Foreskin fibroblast (primary cell): ENCODE measurements at places on chromosomes 3 and 15.
A peak's percentile ranks its signal among the peaks of the same experiment; 100 is the strongest.

GRCh38 chr3:153980252-153980590 is 141.0 kb upstream of the ARHGEF26 start:
- DNase-seq = no peak

DNA sequence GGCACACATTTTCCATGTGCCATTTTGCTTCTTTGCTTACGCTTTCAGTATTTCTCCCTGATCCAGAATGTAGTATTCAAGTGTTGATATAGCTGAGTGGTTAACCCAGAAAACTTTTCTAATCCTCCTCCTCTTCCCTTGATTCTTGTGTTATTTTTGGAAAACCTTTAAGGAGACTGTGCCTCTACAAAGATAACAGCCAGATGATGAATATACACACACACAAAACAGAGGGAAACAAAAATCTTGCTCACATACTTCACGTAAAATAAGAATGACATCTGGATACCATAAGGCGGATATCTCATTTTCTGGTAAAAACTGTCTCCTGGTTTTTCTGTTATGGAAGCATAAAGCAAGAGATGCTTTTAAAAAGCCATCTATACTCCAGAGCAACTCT is 295.8 kb upstream of the THBS1 start:
- DNase-seq = peak; percentile 69

DNA sequence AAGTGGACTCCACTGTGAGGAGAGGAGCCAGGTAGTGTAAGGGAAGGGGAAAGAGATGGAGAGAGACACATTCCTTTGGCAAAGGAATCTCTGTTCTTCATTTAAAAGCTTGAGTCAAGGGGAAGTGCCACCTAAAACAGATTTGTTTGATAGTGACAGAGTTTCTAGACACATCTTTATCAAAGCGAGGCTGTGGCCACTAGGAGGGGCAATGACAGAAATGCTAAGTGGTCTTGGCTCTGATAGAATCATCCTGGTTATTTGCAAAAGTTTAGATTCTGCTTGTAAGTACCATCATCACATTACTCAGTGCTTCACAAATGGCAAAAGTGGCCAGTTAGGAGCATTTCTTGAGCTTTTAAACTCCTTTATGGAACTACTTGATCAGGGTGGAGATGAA is 261.4 kb downstream of the CNTN3 start:
- DNase-seq = no peak

DNA sequence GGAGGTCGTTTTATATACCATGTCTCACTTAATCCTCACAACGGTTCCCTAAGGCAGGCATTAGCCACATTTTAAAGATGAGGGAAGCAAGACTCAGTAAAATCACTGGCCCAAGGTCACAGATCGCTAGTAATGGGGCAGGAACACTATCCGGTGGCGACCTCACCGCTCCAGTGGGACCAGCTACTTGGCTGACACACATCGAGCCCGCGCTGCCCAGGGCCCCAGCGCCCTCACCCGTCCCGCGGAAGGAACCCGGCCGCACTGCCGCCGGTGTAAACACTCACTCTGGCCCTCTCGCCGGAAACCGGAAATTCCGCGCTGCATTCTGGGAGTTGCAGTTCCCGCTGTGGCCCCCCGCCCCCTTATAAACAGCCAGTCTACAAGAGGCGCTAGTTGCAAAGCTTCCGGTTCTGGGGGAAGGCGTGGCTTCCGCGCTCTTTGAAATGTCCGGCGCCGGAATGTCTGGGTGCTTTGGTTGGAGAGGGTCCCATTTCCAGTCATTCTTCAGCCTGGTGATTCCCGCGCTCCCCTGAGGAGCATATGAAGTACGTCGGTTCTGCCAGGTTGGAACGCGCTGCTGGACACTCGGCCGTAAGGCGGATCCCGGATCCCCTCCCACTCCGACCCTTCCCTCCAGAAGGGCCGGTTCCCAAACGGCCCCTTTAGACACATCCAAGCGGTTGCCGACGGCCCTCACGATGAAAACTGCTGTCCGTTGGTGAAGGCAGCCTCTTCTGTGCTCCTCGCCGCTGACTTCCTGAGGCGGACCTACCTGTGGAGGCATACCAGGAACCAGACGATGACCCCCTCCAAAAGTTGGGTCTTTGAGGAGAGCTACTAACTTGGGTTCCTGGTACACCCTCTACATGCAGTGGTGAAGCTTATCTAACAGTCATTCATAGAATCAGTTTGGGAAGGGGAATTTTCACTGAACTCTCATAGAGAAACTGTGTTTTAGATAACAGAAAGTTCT is at the start of gene UBL7:
UBL7 (minus strand) TSS at position 290 of the 976 bp plus-strand sequence. CDS start 2,293 bp downstream, outside the sequence.
- DNase-seq = peak; percentile 98

- no peak for DNase-seq
These were observed 49.1 kb downstream of the NEK11 start for GRCh38 chr3:131075632-131076328.

DNA sequence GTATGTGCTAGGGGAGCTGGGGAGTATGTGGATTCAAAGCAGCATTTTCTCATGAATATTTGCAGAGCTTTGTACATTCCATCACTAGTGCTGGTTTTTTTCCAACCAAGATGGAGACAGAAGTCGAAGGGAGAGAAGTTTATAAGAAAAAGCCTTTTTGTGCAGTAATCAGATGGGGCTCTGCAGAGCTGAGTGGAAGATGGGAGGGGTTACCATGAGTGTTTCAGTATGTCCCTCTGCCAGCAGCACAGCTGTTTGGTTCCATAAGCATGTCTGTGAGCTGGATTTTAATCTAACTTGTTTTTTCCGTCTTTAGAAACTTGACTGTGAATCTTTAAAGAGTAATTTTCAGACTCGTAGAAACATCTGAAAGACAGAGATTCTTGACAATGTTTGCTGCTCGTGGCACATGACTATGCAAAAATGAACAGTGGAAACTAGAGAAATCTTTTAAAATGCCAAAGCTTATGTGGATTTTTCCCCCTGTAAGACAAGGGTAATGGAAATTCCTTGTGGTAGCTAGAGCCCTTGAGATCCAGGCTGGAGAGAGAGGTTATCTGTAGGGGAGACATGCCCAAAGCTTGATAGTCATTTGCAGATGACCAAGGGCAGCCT is 20.3 kb downstream of the STARD9 start:
- DNase-seq = peak; percentile 66

DNA sequence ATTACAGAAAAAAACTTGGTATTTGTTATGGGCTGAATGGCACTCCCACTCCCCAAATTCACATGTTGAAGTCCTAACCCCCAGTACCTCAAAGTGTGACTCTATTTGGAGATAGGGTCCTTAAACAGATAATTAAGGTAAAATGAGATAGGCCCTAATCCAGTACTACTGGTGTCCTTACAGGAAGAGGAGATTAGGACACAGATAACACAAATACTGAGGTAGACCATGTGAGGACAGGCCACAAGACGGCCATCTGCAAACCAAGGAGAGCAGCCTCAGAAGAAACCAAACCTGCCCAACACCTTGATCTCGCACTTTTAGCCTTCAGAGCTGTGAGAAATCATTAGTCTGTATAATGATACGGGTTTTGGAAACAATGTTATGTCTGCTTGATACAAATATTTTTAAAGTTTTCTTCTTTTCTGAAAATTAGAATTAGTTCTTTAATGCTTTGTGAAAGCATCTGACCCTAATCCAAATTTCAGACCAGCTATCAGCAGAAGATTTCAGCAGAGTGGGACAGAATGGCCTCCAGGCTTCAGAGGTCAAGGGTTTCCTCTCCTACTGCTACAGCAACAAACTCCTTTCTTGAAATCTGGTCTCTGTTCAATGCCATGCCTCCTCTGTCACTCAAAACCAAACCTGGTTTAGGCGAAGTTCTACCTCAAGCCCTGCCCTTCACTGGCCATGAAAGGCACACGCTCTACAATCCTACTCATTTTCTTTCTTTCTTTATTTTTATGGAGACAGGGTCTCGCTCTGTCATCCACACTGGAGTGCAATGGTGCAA is 22.0 kb upstream of the HDC start:
- DNase-seq = no peak

DNA sequence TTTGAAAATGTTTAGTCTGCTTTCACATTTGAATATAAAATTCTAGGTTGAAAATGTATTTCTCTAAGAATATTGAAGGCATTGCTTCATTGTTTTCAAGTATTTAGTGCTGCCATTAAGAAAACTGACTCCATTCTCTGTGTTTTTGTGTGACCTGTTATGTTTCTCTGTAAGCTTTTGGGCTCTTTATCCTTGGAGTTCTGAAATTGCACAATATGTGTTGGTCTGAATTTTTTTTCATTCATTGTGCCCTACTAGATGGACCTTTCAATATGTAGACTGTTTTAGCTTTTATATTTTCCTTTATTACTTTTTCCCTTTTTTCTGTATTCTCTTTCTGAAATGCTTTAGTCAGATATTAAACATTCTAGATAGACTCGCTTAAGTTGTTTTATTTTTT is 22.2 kb downstream of the FAM98B start:
- no peak for DNase-seq

- DNase-seq = no peak
These were observed 54.7 kb upstream of the PPARG start for GRCh38 chr3:12234192-12234591.

- no peak for DNase-seq
These were observed 534.1 kb upstream of the GRM7 start for GRCh38 chr3:6326771-6327170.

DNA sequence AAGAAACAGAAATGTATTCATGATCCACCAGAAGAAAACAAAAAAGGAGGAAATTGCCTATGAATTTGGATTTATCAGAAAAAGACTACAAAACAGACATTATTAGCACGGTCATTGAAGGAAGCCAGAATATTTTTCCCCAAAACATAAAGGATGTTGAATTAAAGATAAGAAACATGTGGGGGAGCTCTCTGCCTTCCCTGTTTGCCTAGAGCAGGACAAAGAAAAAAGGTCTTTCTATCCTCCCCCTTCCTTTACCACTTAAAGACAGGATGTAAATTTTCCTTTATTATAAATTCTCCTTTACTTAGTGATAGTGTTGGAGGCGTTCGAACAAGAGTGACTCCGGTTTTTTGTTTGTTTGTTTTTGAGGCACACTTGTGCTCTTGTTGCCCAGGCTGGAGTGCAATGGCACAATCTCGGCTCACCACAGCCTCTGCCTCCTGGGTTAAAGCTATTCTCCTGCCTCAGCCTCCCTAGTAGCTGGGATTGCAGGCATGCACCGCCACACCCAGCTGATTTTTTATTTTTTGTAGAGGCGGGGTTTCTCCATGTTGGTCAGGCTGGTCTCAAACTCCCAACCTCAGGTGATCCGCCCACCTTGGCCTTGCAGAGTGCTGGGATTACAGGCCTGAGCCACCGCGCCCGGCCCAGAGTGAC is 14.9 kb upstream of the RPN1 start:
- DNase-seq = no peak

- no peak for DNase-seq
These were observed 47.4 kb upstream of the P3H2 start for GRCh38 chr3:190167936-190168680.

DNA sequence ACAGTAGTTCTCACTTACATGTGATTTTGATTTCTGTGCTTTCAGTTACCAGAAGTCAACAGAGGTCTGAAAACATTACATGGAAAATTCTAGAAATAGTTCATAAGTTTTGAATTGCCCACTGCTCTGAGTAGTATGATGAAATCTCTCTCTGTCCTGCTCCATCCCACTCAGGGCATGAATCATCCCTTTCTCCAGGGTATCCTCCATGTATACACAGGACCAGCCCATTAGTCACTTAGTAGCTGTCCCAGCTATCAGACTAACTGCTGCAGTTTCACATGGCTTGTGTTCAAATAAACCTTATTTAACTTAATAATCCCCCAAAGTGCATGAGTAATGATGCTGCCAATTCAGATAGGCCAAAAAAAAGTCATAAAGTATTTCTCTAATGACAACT is 38.6 kb downstream of the EPHA3 start:
- peak; percentile 83 for DNase-seq

DNA sequence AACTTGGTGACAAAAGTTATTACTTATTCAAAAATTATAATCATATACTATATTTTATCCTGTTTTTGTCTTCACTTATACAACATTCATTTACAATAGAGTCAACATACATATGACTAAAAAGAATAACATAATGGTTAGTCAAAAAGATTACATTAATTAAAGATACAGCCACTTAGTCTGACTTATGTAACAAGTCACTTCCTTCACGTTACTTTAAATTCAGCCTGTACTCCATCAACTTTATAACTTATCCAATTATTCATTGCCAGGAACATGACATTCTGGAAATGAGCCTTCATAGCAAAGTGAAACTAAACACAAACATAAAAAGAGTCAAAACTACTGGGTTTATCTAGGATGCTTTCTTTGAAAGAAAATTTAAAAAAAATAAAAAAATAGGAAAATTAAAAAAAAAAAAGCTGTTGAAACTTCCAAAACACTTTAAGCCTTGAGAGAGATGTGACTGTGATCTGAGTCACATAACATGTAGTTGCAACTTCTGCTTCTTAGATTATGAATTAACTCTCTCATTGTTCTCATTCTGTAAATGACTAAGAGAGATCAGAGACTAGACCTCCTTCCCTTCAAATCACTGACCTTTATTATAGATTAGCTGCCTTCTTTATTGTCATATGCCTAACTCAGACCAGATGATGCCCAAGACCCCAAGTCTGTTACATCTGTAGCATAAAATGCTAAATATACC is 107.8 kb downstream of the MYRIP start:
- DNase-seq = peak; percentile 71

- DNase-seq = peak; percentile 76
These were observed 103.1 kb downstream of the CMSS1 start for GRCh38 chr3:99920481-99921376.

DNA sequence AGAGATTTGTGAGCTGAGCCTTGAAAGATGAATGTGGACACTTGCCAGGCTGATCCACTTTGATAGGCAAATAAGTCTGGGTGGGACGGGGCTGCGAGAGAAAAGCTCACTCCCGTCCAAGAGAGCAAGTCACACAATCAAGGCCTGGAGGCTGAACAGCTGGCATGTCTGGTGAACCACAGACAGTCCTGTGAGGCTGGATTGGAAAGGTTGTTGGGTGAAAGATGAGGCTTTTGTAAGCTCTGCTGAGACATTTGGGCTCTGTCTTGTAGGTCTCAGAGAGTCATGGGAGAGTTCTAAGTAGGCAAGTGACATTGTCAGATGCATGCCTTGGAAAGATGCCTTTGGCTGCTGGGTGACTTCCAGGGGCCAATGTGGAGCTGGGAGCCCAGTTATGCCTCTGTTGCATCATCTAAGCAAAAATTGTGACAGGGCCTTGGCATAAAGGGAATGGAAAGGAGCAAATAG is 38.5 kb downstream of the RPLP1 start:
- DNase-seq = no peak

DNA sequence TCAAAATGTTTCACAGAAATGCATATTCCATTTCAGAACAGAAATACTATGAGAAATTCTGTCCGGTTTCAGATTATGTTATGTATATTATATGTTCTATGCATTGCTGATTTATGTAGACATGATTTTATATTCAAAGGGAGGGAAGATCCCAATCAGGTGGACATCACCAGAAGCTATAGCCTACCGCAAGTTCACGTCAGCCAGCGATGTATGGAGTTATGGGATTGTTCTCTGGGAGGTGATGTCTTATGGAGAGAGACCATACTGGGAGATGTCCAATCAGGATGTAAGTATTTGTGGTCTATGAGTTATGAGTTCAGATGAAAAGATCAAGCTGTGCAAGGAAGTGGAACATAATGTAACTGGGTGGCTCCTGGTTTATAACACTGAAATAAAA is 341.7 kb downstream of the EPHA3 start:
- DNase-seq = no peak
